Activated CD4-positive, CD25-positive, alpha-beta regulatory T cell treated with anti-CD3 and anti-CD28 coated beads, Interleukin-2, amount 50 U/mL, for 72 hours (primary cell): ENCODE measurements at places on chromosomes 16 and 17.

GRCh38 chr16:10500582-10500981, 79.8 kb downstream of the EMP2 start:
- no peak for DNase-seq

DNA sequence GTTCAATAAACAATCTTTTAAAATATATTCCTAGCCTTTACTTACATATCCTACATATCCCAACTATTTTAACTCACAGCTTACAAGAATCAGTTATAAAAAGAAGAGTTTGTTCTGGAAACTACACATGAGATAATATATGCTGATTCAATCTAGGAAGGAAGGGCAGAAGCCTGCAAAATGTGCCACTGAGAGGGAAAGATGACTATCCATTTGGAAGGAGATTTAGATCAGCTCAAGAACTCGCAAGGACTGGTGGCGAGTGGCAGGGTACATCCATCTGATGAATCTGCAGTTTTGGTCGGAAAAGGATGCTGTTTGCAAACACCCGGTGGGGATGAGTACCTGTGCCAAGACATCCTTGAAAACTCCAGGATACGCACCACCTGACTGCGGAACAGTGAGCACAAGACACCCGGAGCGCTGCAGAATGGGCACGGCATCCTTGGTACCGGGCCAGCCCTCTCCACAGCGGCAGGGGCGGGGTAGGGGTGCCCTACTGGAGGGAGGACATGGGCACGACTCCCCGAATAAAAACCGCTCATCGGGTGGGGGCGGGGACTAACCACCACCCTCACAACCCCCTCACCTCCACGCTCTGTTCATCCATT, 723 bp downstream of the TRIM37 start:
- DNase-seq: peak; percentile 77

DNA sequence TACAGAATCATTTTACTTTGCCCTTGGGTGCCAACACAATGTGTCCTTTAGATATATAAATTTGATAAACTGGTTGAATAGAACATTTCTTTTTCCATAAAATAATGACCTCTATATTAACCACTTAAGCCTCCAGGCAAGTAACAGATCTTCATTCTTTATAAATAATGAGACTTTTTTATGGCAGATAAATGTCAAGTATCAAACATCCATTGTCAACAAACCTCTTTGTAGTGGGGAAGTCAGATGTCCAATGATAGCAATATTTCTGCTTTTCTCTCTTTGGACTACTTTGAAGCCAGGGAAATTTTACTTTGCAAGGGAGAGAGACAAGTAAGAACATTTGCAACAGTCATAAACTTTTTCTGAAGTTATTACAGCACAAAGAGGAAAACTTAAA, 841.2 kb downstream of the CDH8 start:
- no peak for DNase-seq

- DNase-seq: no peak
Observed at GRCh38 chr17:35315283-35315682, 58.1 kb downstream of the SLFN11 start.

DNA sequence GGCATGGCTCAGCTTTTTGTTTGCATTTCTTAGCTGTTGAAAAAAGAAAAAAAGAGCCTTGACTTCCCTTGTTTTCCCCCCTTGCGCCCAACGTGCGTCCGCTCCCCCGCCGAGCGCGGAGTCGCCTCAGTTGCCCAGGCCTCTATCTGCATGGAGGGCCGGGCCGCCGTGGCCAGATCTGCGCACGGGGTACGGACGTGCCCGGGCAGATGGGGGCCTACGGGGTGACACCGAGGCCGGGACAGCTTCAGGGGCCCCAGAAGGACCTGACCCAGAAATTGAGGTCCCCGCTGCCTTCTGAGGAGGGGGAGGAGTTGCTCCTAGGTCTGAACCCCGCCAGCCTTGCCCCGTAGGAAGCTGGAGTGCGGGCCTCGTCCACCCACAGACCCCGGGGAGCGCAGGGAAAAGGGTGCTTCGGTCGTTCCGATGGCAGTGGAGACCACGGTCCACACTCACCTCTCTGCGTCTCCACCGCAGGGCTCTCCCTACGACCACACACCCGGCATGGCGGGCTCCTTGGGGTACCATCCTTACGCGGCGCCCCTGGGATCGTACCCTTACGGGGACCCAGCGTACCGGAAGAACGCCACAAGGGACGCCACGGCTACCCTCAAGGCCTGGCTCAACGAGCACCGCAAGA, 1.5 kb downstream of the IRX5 start:
- DNase-seq: no peak

DNA sequence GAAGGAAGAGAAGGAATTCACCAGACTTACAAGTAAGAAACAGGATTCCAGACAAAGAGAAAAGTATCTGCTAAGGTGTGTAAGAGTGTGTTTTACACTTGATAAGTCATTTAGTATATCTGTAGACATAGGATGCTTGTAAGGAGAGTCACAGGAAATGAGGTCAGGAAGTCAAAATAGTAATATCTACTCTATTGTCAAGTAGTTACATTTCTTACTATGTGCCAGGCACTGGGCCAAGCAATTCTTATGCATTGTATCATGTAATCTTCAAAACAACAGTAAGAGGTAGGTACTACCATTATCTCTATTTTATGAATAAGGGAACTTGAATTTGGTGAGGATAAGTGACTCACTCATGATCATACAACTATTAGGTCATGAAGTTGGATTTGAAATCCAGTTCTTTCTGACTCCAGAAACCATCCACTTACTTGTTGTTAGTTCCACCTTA, 129.1 kb downstream of the SNX11 start:
- no peak for DNase-seq

- no peak for DNase-seq
Observed at GRCh38 chr17:82627405-82627804, 20.8 kb downstream of the WDR45B start.

DNA sequence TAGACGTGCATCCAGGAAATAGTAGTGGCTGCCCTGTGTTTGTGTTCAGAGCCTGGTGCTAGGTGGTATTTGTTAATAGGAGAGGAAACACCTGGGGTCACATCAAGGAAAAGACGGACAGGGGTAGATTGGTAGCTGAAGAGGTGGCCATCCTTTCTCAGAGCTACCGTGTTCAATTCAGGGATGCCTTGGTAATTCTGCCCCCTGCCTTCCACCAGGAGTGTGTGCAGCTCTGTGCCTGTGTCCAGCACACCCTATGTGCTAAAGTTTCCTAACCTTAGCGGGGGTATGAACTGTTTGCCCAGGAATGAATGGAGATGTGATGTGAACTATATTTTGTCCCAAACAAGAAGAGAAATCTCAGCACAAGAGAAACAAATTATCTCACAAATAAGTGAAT, 174.1 kb upstream of the MPHOSPH6 start:
- DNase-seq: no peak

GRCh38 chr17:39576187-39576586, 31.5 kb downstream of the NEUROD2 start:
- DNase-seq: no peak

GRCh38 chr17:73560661-73561060, 83.6 kb downstream of the SDK2 start:
- DNase-seq: no peak

DNA sequence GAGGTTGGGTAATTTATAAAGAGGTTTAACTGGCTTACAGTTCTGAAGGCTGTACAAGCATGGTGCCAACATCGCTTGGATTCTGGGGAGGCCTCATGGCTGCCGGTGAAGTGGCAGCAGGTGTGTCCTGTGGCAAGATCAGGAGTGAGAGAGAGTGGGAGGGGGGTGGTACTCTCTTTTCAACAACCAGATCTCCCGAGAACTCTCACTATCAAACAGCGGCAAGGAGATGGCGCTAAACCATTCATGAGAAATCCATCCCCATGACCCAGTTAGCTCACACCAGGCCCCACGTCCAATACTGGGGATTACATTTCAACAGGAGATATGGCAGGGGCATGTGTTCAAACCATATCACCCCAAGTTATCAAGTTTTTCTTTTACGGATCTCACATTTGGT, 44.0 kb upstream of the CBX4 start:
- no peak for DNase-seq

DNA sequence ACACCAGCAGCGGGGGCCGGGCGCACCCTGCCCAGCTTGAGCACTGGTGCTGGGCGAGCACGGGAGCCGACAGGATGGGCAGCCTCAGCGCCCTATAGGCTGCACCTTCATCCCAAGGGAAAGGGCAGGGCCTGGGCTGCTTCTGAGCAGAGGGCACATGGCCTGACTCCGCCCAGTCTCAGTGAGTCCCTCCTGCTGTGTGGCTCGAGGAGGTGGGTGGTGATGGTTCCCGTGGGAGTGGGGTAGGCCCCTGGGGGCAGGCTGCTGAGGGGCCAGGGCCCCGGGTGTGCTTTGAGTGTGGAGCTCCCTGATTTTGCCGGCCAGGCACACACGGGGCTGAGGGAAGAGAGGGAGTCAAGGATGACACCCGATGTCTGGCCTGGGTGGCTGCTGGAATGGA, 37.9 kb downstream of the TSC2 start:
- DNase-seq: no peak

GRCh38 chr17:28370035-28370743, at the start of gene VTN:
Gene VTN (minus strand): TSS chr17:28370307. CDS start chr17:28370203, 104 bp downstream.
- no peak for DNase-seq

DNA sequence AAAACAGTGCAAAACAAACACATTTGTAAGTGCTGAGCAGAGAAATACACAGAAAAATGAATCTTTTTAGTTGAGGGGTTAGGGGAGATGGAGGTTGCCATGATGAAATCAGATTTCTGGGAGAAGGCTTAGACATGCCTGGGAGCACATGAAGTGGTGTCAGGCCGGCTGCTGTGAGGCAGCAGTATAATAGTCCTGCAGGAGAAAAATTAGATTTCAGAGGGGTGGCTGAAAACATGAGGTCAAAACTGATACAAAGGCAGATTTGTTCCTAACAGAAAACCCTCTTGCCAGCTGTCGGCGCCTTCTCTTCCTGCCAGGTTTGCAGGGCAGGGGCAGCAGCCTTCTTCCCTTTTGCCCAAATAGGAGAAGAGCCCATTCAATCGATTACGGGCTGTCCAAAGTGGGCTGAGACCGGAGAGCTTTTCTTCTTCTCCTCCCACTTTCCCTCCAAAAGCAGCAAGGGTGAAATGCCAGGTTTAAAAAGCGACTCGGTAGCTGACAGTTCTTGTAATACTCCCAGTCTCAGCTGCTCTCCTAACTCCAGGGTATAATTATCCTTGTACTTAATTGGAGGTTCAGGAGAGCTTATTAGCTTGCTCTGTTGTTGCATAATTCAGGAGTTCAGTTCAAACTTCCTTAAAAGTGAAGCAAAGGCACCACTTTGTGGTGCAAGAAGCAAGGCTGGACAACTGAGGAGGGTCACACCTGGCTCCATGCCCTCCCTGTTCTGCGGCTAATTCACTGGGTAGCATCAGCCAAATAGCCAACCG, 80.0 kb downstream of the PCTP start:
- no peak for DNase-seq

- DNase-seq: no peak
Observed at GRCh38 chr17:82718986-82719685, 2.6 kb downstream of the FN3KRP start.

- DNase-seq: no peak
Observed at GRCh38 chr16:81527477-81528178, 83.0 kb downstream of the CMIP start.

DNA sequence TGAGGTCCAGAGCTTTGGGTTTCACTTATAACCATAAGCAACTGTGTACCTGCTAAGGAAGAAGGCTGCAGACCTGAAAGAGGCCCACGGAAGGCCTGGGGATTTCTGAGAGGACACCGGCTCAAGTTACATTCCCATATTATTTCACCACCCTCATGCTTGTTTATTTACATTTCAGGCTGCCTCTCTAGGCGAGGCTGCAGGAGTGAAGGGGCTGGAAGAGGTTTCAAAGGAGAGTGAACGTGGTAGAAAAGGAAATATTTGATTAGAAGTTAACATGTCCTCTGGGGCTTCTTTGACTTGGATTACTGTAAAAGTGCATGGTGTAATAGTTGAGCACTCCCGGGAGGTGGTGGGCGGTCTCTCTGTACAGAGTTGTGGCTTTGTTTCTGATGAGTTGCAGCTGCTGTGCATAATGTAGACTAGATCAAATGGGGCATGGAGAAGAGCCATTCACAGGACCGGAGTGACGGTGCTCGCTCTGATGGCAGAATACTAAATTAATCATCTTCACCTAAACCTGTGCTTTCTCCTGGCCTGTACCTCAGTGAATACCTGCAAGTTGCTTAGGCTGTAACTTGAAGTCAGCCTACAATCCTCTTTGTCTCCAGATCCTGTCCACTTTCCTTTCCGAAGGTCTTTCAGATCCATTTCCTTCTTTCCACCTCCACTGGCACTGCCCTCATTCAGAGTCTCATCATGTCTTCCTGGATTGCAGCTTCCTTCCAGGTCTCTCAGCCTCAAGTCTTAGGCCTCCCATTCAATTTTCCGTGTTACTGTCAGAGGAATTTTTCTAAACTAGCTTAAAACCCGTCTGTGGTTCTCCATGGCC, 1.9 kb upstream of the CPD start:
- no peak for DNase-seq

- no peak for DNase-seq
Observed at GRCh38 chr17:41909088-41909487, 9.7 kb downstream of the ACLY start.

DNA sequence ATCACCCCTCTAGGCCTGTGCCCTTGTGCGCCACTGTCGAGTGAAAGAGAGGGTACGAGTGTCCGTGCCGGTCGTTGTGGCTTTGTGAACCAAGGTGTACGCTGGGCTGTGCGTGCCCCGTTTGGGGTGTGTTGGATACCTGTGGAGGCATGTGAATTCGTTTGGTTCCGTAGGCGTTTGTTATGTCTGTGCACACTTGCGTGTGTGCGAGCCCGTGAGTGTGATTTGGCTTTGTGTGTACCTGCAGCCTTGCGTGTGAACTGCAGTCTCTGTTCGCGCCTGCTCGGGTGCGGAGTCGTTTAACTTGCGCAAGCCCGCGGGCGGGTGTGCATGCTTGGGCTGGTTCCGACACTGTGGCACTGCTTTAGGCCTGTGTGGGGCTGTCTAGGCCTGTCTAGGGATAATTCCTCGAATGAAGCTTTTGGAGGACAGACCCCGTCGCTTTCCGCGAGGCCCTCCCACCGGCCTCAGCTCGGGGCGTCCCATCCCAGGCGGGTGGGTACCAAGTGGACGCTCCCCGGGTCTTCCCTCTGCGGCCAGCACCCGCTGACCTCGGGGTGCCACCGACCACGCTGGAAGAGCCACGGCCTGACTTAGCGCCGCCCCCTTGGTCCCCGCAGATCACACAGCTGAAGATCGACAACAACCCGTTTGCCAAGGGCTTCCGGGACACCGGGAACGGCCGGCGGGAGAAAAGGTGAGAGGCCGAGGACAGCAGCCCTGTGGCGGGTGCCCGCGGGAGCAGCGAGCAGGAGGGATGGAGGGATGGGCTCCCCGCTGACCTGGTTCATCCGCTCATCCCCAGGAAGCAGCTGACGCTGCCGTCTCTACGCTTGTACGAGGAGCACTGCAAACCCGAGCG, 4.4 kb downstream of the TBX2 start:
- no peak for DNase-seq

GRCh38 chr17:50381260-50381815, 8.3 kb downstream of the EME1 start:
- DNase-seq: no peak

- no peak for DNase-seq
Observed at GRCh38 chr16:84087001-84087400, 29.7 kb downstream of the MBTPS1 start.

DNA sequence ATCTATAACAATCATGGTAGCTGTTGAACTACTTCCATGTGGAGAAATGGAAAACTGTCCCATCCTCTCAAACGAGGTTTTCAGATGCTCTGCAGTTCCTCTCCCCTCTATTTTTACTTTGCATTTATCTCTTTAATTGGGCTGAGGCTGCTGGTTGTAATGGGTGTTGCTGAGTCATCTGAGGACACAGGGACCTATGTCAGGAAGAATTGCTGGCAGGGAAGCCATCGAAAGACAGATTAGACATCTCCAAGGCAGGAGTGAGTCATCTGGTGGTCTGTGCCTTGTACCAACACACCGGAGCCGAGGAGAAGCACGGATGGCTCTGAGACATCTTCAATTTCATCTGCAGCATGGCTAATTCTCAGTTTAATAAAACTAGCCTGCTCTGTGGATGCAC, 394.5 kb downstream of the GRIN2A start:
- DNase-seq: no peak
